Retinal pigment epithelial cell (primary cell): ENCODE measurements at places on chromosomes 13 and 19.

DNA sequence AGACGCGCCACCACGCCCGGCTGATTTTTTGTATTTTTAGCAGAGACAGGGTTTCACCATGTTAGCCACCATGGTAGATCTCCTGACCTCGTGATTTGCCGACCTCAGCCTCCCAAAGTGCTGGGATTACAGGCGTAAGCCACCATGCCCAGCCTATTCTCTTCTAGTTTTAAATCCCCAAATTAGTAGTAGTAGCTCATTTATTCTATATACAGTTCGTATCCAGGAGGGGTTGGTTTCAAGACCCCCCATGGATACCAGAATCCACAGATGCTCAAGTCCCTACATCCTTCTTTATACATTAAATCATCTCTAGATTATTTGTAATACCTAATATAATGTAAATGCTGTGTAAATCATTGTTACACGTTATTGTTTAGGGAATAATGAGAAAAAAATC lies 2.0 kb downstream of the ZNF568 start:
- DNase-seq = no peak

DNA sequence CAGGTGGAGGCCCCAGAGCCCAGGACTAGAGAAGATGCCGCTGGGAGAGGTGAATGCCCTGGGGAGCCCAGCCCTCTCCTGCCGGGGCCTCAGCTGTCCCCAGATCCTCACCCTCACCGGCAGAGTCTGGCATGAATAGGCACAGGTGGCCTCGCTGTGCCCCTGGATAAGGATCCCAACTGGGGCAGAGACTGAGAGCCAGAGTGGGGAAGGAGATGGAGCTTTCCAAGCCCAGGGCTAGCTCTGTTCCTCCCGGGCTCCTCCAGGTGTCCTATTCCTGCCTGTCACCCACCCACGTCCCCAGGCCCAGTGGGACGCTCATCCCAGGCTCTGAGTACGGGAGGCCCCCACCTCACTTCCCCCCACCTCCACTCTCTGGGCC lies 16.5 kb downstream of the PRR36 start:
- no peak for DNase-seq

DNA sequence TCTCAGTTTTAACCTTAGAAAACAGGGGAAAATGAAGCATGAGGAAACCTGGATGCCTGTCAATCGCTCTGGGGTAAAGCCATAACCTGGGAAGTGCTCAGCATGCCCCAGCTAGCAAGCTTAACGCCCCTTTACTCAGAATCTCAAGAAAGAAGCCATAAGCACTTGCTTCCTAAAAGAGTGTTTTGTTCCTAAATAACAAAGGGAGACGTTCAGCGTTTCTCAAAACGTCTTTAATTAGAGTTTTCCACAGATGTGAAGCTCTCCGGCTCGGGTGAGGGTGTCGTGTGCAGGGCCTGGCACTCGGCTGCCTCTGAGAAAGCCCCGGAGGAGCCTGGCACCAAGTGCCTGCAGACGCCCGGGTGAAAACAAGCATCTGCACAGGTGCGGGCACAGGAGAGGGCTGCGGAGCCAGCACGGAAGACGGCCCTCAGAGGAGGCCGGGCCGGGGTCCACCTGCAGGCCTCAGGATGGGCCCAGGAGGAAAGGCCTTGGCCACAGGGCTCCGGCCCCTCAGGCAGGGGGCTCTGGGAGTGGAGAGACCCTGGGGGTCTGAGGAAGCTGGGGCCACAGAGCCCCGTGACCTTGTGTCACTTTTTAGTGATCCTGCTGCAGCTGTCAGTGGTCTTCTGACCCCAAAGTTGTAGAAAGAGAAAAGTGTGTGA lies 6.2 kb downstream of the GAS6 start:
- DNase-seq = no peak

DNA sequence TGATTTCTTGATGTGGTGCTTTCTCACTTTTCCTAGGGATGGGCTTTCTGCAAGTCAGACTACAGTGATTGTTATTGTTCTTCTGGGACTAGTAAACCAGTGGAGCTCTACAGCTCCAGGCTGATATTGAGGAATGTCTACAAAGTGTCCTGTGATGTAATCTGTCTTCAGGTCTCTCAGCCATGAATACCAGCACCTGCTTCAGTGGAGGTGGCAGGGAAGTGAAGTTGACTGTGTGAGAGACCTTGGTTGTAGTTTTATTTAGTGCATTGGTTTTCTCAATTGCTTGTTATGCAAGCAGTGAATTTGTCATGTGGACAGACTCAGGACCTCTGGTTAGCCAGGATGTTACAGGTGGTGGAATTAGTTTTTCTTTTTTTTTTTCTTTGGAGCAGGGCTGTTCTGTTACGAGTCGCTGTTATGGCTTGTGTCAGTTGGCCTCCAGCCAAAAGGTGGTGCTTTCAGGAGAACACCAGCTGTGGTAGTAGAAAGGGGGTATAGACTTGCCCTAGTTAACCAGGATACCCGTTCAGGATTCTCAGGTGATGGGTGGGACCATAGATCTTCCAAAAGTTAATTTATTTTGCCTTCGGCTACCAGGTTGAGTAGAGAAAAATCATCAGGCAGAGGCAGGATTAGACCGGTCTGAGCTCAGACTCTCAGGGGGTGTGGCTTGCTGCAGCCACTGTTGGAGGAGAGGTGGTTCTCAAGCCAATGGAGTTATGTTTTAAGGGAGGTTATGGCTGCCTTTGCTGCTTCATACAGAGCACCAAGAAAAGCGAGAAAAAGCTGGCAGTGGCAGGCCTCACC lies 11.9 kb upstream of the ZNF675 start:
- DNase-seq = no peak

GRCh38 chr13:31431722-31432137 lies 232.0 kb downstream of the B3GLCT start:
- DNase-seq = peak; percentile 1

- DNase-seq = no peak
These were observed 13.3 kb downstream of the ARRDC2 start for GRCh38 chr19:18021121-18021755.

- DNase-seq = no peak
These were observed 125.5 kb downstream of the POSTN start for GRCh38 chr13:37473035-37473434.

- DNase-seq = no peak
These were observed 28.8 kb upstream of the INTS6 start for GRCh38 chr13:51481656-51482055.

DNA sequence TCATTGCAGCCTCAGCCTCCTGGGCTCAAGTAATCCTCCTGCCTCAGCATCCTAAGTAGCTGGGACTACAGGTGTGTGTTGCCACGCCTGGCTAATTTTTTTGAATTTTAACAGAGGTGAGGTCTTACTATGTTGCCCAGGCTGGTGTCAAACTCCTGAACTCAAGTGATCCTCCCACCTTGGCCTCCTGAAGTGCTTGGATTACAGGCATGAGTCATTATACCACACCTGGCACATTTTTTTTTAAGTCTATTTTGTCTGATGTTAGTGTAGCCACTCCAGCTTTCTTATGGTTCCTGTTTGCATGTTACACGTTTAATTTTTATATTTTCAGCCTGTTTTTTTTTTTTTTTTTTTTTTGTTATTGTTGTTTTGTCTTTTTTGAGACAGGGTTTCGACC lies 24.8 kb downstream of the KDM4B start:
- DNase-seq = no peak

DNA sequence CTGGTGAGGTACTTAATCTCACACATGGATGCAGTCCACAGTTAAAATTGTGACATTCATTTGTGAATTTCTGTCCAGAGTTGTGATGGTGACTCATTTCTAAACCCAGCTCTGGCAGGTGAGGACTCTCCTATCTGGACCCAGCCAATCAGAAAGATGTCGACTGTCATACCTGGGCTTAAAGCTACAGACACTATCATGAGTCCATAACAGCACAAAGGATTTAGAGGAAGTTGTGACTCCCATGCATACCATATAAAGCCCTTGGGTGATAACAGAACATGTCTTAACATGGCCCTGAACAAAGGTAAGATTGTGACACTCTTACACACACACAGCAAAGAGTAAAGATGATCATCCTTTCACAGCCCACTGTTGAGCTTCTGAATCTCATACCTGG lies 59.7 kb upstream of the ZNF724 start:
- DNase-seq = no peak

DNA sequence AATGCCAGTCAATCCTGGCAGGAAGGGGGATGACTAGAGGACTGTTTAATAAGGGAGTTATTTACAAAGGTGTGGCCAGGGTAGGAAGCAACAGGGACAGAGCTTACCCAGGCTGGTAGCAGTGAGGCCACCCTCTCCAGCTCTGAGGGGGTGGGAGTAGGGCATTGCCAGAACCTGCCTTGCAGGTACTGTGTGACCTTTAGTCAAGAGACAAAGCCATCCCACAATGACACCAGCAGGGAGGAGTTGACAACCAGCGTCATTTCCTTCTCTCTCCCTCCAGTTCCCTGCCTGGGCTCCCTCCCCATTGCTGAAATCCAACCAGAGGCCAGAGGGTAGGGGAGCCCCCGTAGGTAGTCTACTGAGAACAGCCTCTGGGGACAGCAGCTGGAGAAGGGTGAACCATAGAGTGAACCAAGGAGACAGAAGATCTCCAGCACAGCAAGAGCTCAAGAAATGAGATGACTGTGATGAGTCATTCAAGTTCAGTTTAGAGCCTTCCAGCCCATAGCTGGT lies 33.3 kb upstream of the SPATA13 start:
- no peak for DNase-seq

DNA sequence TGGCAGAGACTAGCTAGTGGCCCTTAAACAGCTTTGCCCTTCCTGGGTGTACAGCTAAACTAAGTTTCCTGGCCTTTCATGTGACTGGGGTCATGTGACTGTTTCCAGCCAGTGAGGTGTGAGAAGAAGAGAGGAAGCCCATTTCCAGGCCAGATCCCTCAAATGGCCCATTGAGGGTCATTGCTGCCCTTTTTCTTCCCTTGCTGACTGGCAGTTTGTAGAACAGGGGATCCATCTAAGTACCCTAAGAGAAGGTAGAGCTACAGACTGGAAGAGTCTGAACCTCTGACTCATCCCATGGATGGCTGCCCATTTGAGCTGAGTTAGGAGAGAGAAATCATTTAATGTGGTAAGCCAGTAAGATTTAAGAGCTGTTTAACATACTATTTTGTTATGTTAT lies 2.8 kb downstream of the SWSAP1 start:
- peak; percentile 54 for DNase-seq

DNA sequence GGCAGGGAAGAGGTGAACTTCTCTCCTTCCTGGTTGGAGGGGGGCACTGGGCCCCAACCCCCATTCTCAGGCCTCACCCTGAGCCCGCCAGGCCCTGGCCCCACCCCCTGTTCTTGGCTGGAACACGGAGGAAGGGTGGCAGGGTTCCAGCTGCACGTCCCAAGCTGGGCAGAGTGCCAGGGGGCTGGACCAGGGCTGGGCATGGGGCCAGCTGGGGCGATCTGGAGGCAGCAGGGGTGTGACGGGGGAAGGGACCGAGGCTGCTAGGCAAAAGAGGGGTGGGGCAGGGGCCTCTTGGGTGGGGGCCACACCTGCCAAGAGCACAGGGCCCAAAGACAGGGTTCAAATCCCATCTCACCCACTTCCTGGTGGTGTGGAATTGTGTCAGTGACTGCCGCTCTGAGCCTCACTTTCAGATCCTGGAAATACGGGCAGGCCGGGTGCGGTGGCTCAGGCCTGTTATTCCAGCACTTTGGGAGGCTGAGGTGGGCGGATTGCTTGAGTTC lies 2.2 kb downstream of the HIF3A start:
- DNase-seq = peak; percentile 74

DNA sequence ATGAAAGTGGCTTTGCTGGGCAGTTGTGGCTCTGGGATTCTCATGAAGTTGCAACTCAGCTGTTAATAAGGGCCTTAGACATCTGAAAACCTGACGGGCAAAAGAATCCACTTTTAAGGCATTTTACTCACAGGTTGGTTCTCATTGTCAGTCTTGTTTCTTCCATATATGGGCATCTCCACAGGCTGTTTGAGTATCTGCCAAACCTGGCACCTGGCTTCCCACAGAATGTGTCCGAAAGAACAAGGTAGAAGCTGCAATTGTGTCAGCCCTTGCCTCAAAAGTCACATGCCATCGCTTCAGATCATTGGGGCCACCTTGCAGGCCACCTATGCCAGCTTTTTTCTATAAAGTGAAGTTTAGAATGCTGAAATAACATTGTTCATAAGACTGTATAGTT lies 102.4 kb downstream of the KCTD12 start:
- no peak for DNase-seq

DNA sequence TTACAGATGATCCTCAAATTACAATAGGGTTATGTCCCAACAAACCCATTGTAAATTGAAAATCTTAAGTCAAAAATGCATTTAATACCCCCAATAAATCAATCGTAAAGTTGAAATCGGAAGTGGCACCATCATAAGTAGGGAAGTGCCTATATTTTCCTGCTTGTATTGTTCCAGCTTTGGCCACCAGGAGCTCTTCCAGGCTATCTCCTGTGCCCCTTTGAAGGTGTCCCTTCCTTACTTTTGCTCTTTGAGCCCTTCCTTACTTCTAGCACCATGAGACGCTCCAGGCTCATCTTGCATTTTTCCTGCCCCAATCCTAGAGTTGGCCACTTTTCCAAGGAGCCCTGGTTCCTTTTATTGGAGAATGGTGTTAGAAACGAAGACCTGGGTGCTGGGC lies 163.0 kb upstream of the TSC22D1 start:
- no peak for DNase-seq

DNA sequence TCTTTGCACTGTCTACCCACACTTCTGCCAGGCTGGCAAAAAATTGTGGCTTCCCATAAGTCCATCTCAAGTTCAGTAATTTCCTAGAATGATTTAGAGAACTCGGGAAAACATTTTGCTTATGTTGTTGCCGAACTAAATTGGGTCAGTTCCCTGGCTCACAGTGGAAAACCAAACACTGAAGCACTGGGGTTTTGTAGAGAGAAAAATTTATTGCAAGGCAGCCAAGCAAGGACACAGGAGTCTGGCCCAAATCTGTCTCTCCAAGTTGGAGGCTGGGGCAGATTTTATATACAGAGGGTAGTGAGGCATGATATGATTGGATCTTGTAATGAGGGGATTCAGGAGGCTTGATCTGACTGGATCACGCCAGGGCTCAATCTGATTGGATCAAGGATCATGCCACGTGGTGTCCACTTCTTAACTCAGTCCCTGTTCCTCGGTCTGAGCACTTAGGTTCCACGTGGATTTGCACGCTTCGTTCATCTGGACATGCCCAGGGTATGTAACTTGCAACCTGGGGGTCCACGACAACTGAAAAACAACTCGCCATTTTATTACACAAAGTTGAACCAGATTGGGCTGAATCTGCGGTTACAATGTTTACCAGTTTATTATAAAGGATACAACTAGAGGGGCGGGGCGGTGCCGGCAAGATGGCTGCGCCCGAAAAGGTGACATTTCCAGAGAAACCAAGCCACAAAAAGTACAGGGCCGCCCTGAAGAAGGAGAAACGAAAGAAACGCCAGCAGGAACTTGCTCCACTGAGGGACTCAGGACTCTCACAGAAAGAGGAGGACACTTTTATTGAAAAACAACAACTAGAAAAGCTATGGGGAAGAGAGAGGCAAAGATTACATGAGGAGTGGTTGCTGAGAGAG lies 7.3 kb downstream of the CD209 start:
- DNase-seq = no peak

- DNase-seq = no peak
These were observed 40.6 kb downstream of the ZNRF4 start for GRCh38 chr19:5495792-5496191.

- DNase-seq = no peak
These were observed 29.3 kb upstream of the ATP1A3 start for GRCh38 chr19:42023121-42023942.
